Activated CD4-positive, alpha-beta T cell treated with anti-CD3 and anti-CD28 coated beads, Interleukin-2, amount 10 ng/mL, durations not matched to agents 24 days and 14 days (primary cell): ENCODE measurements at places on chromosomes 13 and 19. TPM values are rescaled to one million over a fixed set of nuclear protein-coding genes. Genes with fewer than 3 reads are reported as not detected.

DNA sequence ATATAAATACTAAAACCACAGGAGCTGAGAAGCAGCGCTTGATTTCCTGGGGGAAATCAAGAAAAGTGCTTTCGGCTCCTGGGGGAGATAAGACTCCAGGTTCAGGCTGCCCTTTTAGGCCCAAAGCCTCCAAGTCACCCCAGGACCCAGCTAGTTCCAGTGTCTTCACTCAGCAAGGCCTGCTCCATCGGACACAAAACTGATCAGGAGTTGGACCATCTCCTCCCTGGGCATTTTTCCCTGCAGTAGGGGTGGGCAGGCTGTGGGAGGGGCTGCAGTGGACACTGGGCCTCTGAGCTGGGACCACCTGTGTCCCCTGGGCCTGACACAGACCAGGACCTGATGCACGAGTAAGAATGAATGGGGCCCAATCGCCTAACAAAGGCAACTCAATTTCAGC, 15.2 kb downstream of the C19orf12 start:
- H3K27me3 ChIP-seq, result no peaks in the 10 kb centered on the region
- H3K36me3 ChIP-seq, result peaks cover 9% of the 10 kb centered on the region
- H3K27ac ChIP-seq, result no peak overlapping the region
- H3K4me3 ChIP-seq, result no peak overlapping the region
- no peak for DNase-seq

DNA sequence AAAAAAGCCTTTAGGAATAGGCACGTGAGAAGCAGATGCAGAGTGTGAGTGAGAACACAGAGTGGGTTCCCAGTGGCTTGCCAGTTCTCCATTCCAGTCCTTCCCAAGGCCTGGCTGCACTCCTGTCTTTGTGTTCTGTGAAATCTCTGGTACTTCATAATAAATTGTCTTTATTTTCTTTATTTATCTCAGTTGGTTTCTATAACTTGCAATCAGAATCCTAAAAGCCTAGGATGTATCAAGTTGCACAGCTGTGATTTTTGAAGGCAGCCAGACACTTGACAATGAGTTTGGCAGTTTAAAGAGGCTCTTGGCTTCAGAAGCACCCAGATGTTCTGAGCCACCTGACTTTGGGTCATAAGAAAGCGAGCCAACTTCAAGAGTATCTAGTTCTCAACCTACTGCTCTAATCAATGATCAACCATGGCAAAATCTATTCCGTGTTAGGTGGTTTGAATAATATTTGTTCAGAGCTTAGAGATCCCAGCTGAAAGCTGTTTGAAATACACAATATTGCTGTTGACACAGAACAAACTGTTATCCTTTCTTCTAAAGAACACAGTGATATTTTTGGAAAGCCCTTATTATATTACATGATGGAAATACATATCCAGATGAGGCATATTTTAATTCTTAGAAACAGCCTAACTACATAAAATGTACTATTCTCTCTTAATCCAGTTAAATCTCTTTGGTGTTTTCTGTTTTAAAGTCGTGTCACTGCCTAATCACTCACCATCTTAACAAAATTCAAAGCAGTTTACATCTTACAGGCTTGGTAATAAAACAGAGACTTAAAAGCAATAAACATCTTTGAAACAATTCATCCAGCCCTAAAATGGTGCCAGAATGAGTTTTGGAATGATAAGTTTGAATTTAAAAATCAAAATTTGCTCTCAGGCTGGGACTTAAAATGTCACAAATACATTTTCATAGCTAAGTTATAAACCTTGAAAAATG, 483.0 kb upstream of the NBEA start:
- no peak for DNase-seq
- H3K4me1 ChIP-seq, result no peaks in the 10 kb centered on the region
- no peak overlapping the region for H3K4me3 ChIP-seq
- no peaks in the 10 kb centered on the region for H3K27me3 ChIP-seq
- H3K27ac ChIP-seq, result no peak overlapping the region

DNA sequence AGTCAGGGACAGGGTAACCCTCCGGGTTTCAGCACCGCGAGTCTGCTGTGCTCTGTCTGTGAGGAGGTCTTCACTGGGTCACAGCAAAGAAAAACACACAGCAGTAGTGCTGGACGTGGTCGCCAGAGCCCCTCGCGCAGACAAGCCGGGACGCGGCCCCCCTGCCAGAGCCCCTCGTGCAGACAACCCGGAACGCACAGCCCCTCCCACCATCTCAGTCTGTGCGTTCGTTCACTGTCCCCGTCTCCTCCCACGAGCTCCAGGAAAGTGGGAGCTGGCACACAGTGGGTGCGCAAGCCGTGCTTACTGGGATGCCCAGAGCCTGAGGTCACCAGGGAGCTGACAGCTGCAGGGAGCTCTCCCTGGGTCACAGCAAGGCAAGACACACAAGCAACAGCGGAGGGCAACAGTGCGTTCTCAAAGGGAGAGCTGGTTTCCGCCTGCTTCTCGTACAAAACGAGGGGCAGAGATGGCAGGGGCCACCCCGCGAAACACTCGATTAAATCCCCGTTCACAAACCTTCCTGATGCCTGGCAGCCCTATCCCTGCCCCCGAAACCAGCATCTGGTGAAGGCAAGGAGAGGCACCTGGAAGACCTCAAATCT, 3.2 kb upstream of the PLPP2 start:
- no peak overlapping the region for H3K4me3 ChIP-seq
- no peak overlapping the region for H3K27ac ChIP-seq
- H3K4me1 ChIP-seq, result peaks cover 2% of the 10 kb centered on the region
- no peaks in the 10 kb centered on the region for H3K36me3 ChIP-seq
- H3K27me3 ChIP-seq, result peaks cover 39% of the 10 kb centered on the region

DNA sequence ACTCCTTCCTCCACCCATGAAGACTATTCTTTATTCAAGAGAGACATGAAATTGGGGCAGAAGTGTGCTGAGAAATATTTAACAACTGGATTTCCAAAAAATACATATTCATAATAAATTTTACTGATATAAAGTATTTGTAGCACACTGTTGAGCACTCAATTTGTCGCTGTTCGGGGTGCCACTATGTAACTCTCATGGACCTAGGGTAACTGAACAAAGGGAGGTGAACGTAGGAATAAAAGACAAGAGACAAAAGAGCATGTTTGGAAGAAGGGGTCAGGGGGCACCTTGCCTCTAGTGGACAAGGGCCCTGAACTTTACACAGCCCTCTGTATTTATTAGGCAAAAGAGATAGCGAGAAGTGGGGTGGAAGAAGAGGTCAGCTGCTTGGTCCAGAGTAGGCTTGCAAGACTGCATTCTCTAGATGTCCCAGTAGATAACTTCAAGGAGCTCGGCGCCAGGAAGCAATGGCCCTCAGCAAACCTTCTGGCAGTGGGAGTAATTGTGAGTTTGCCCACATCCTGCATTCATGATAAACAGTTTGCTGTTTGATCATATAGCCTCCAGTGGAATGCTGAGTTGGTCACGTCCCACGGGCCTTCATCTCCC, 4.5 kb upstream of the ZNF175 start:
- peaks cover 9% of the 10 kb centered on the region for H3K4me1 ChIP-seq
- H3K27ac ChIP-seq, result no peak overlapping the region
- no peak overlapping the region for H3K4me3 ChIP-seq
- DNase-seq, result no peak

DNA sequence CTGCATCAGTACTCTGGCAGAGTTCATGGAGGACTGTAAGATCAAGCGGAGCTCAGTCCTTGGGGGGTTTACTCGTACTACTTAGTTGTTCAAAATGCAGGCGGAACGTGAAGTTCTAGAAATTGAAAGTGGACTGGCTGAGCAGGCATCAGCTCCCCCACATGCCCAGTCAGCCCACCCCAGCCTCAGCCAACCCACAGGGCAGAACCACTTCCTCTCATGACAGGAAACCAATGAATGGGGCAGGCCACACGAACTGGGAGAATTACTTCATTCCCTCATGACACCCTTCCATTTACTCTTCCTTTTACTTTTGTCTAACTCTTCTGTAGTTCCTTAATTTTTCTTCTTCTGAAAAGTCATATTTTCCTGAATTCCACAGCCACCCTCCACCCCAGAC, 71.9 kb downstream of the FLT1 start:
- H3K36me3 ChIP-seq, result peaks cover 33% of the 10 kb centered on the region
- no peak overlapping the region for H3K27ac ChIP-seq
- H3K27me3 ChIP-seq, result no peaks in the 10 kb centered on the region
- peak; percentile 75 for DNase-seq
- peak overlapping the region; percentile 75 for H3K4me3 ChIP-seq
- H3K4me1 ChIP-seq, result peaks cover 15% of the 10 kb centered on the region

DNA sequence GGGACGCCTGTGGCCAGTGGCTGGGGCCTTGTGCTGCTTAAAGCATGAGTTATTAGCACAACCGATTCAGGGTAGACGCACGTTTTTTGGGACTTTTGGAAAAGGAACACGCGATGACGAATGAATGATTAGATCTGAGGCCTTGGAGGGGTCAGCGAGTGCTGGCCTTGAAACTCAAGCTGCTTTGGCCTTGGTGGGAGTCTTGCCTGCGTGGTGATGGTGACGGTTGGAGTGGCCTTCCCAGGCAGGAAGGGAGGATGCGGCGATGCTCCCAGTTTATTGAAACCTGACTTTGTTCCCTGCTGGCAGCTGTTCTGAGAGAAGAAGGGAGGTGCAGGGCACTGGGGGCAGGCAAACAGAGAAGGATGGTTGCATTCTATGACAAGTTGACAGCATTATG, 63.1 kb upstream of the RNF113B start:
- H3K4me3 ChIP-seq, result no peak overlapping the region
- H3K27ac ChIP-seq, result no peak overlapping the region
- DNase-seq, result no peak
- H3K27me3 ChIP-seq, result peaks cover 5% of the 10 kb centered on the region

- no peak overlapping the region for H3K4me3 ChIP-seq
- no peaks in the 10 kb centered on the region for H3K36me3 ChIP-seq
- no peak for DNase-seq
- H3K27me3 ChIP-seq, result peaks cover 10% of the 10 kb centered on the region
Observed at GRCh38 chr13:75906315-75906714, 270.2 kb downstream of the LMO7 start.

DNA sequence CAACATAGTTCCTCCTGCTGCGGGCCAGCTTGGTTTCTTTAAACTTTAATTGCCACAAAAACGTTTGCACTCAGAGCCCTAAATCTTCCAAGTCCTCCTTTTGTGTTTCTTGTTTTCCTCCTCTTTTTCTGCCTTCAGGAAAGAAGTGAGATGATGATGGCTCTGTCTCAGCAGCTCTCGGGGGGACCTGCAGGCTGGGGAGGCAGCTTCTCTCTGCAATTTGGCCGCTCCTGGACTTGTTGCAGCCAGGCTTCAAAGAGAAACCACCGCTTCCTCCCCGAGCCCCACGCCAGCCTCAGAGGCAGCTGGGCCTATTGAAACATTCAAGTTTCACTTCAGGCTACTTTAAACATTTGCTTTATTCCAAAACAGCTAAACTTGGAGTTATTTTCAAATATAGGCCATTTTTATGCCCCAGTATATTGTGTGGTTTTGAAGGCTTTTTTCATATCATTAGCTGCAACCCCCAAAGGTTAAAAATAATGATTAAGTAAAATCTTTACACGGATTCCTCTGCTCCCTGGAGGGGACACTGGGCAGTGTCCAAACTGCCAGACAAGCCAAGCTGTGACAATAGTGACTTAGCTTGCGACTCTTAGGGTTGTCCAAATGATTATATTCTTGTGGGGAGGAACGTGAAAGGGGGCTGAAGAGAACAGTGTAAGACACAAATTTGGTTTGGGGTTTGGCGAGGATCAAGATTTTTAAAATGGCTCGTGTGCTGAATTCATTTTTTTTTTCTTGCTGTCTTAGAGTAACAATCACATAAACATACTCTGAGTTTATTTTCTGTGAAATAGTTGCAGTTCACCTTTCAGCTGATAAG, 330.8 kb downstream of the DLEU7 start:
- no peaks in the 10 kb centered on the region for H3K4me1 ChIP-seq
- no peaks in the 10 kb centered on the region for H3K36me3 ChIP-seq
- H3K27ac ChIP-seq, result no peak overlapping the region
- DNase-seq, result peak; percentile 85
- no peak overlapping the region for H3K4me3 ChIP-seq

- no peak overlapping the region for H3K4me3 ChIP-seq
- no peaks in the 10 kb centered on the region for H3K36me3 ChIP-seq
- no peaks in the 10 kb centered on the region for H3K27me3 ChIP-seq
- no peak overlapping the region for H3K27ac ChIP-seq
Observed at GRCh38 chr13:63010072-63010658, 1594.5 kb upstream of the PCDH20 start.

DNA sequence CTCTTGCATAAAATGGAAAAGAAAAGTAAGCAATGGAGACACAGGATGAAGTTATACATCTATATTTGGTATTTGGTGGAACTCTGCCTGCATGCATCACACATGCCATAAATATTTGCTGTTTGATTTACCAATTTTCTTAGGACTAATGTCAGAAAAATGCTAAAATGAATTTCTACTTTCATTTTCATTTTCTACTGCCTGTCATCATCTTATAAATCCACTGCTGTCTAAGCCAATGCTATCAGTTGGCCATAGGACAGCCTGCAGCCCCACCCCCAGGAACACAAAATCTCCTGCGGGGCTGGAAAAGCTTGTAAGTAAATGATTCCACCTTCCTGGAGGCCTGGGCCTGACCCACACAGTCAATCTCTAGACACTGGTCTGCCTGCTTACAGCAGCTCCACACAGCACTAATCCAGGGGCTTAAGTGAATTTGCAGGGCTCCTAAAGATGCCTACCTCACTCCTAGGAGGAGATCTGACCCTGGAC, 122.0 kb downstream of the ENOX1 start:
- H3K27me3 ChIP-seq, result peaks cover 6% of the 10 kb centered on the region
- peak; percentile 69 for DNase-seq
- peaks cover 8% of the 10 kb centered on the region for H3K4me1 ChIP-seq
- H3K36me3 ChIP-seq, result no peaks in the 10 kb centered on the region

DNA sequence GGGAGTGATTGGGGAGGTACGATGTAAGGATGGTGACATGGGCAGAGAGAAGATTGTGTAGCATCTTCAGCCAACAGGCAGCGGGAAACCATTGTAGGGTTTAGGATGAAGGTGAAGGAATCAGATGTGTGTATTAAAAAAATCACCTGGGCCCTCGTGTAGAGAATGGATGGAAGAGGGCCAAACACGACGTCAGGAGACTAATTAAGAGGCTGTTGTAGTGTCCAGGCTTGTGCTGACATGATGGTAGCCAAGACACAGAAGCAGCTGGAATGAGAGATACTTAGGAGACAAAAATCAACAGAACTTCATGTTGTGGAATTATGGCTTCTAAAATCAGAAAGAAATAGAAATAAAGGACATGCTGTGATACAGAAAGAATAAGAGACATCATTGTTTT, 41.2 kb upstream of the ARGLU1 start:
- H3K36me3 ChIP-seq, result no peaks in the 10 kb centered on the region
- no peak for DNase-seq
- no peaks in the 10 kb centered on the region for H3K4me1 ChIP-seq
- peaks cover 7% of the 10 kb centered on the region for H3K27me3 ChIP-seq
- H3K27ac ChIP-seq, result no peak overlapping the region

CLEC11A gene
- total RNA-seq, result 0.89 and 1.3 TPM in 2 replicates

SPTBN4 gene
- total RNA-seq, result 0.36 and 0.51 TPM in 2 replicates

CEACAM1 gene
- 8.6 and 9.0 TPM in 2 replicates for total RNA-seq

LCP1 gene
- 758 and 792 TPM in 2 replicates for total RNA-seq

YIF1B gene
- total RNA-seq, result 83.4 and 84.7 TPM in 2 replicates

TPTE2 gene
- total RNA-seq, result not detected in 2 replicates

IRGC gene
- total RNA-seq, result not detected in 2 replicates

MRPS31 gene
- total RNA-seq, result 46.3 TPM in 2 replicates

RPS16 gene
- 2,597 and 2,671 TPM in 2 replicates for total RNA-seq

VSIG10L gene
- 7.1 and 7.2 TPM in 2 replicates for total RNA-seq

ELSPBP1 gene
- total RNA-seq, result not detected in 2 replicates

OLFM4 gene
- total RNA-seq, result not detected in 2 replicates

GADD45B gene
- total RNA-seq, result 101 and 102 TPM in 2 replicates

ZNF30 gene
- total RNA-seq, result 3.6 and 4.4 TPM in 2 replicates
